ENCODE measurements at places on chromosomes 3 and 15.

GRCh38 chr3:48187579-48188265 lies 495 bp downstream of the CDC25A start:
- no peak for DNase-seq

GRCh38 chr3:71984843-71985613 lies 200.1 kb upstream of the PROK2 start:
- DNase-seq = no peak

DNA sequence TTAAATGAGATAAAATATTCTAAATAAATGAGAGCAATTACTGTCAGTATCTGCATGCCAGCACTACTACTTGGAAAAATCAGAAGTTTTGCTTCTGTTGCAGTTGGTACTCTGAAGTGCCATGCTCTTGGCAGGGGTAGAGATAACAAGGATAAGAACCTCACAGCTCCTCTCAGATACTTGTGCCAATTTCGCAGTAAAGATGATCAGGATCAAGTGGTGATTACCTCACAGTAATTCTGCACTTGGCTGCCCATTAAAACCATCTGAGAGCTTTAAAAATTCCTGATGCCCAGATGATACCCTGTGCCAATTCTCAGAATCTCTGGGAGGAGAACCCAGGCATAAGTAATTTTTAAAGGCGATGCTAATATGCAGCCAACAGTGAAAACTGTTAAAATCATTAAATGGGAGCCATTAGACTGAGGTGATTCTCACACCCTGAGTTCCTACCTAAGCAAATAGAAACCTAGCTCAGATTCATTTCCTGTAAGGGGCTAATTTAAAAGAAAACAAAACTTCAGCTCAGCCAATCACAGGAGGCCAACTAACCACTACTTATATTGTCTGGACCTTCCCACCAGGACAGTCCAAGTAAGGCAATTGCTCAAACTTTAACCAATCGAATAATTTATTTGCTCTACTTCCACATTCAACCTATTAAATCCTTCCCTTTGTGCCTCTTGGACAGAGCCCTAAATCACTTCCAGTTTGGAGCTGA lies 171.2 kb downstream of the KCNMB2 start:
- no peak for DNase-seq

- no peak for DNase-seq
Observed at GRCh38 chr15:91946581-91947292, 93.2 kb downstream of the SLCO3A1 start.

- DNase-seq = no peak
Observed at GRCh38 chr3:71258526-71258925, 325.0 kb downstream of the FOXP1 start.

Data from kidney glomerular epithelial cell (primary cell).